Activated naive CD4-positive, alpha-beta T cell treated with anti-CD3 and anti-CD28 coated beads for 36 hours (primary cell): ENCODE measurements at places on chromosomes 7 and 10. TPM values are rescaled to one million over a fixed set of nuclear protein-coding genes. Genes with fewer than 3 reads are reported as not detected.

- H3K27ac ChIP-seq, result no peak overlapping the region
- H3K4me1 ChIP-seq, result no peaks in the 10 kb centered on the region
- no peaks in the 10 kb centered on the region for H3K36me3 ChIP-seq
- no peak overlapping the region for H3K4me3 ChIP-seq
Observed at GRCh38 chr10:70799124-70799523, 13.9 kb upstream of the TBATA start.

- no peak for DNase-seq
- no peaks in the 10 kb centered on the region for H3K4me1 ChIP-seq
- H3K4me3 ChIP-seq, result no peak overlapping the region
- no peak overlapping the region for H3K27ac ChIP-seq
- no peaks in the 10 kb centered on the region for H3K27me3 ChIP-seq
Observed at GRCh38 chr7:69403169-69403568, 195.1 kb upstream of the AUTS2 start.

DNA sequence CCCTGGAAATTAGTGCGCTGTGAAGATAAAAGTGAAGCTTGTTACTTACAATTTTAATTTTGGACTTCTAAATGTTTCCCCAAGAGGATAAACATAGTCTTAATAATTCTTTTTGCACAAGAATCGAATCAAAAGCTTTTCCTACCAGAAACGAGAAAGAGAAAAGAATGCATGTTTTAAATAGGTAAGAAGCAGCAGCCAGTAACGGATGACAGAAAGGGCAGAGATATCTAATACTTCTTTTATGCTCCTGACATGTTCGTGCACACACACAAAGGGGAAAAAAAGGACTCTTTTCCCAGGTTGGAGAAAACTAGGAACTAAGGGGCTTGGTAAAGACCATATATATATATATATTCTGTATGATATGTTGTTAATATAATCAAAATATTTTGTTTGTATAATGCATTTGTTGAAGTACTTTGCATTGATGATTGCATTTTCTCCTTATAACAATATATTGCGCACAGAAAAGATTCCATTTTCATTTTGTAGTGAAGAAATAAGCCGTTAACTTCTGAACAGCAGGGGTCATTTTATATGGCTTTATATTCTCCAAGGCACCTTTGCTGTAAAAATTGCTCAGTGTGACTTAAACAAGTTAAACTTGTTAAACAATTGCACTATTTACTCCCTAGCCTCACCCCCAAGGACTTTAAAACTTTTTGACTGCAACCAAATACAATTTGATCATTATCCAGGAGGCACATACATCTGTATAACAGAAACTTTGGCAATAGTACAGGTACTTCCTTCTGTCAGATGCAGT lies 2.2 kb downstream of the PRKAR2B start:
- H3K27ac ChIP-seq, result no peak overlapping the region
- peaks cover 36% of the 10 kb centered on the region for H3K27me3 ChIP-seq
- H3K4me3 ChIP-seq, result no peak overlapping the region
- H3K36me3 ChIP-seq, result peaks cover 2% of the 10 kb centered on the region

Gene MACROH2A2
- 3.2 TPM for total RNA-seq

GRCh38 chr10:46992803-46993561 lies 81.8 kb downstream of the PTPN20 start:
- peaks cover 2% of the 10 kb centered on the region for H3K27me3 ChIP-seq
- no peaks in the 10 kb centered on the region for H3K4me1 ChIP-seq
- no peak overlapping the region for H3K27ac ChIP-seq
- H3K4me3 ChIP-seq, result no peak overlapping the region
